ENCODE measurements at places on chromosomes 4 and X. TPM values are rescaled to one million over a fixed set of nuclear protein-coding genes. Genes with fewer than 3 reads are reported as not detected.

Gene SLC10A4
- 7.3 TPM for total RNA-seq

Gene ETDA
- not detected for total RNA-seq

Gene DKK2
- total RNA-seq: not detected

Gene PLXNA3
- total RNA-seq: 17.8 TPM

Gene USO1
- 18.8 TPM for total RNA-seq

Gene SSX1
- not detected for total RNA-seq

Gene PABPC5
- total RNA-seq: not detected

Gene LRCH2
- 0.02 TPM for total RNA-seq

Gene ARMCX1
- 0.48 TPM for total RNA-seq

Gene NKRF
- total RNA-seq: 17.4 TPM

Gene SPP1
- 162 TPM for total RNA-seq

Gene PFKFB1
- not detected for total RNA-seq

Gene XAGE2
- total RNA-seq: not detected

Gene TMEM31
- total RNA-seq: not detected

Gene CLDN34
- not detected for total RNA-seq

Gene APLN
- total RNA-seq: 0.82 TPM

Gene ADAD1
- not detected for total RNA-seq

Gene GPR34
- 0.09 TPM for total RNA-seq

Gene P2RY10
- total RNA-seq: not detected

Gene PAGE2
- total RNA-seq: not detected

Gene CACNA1F
- total RNA-seq: not detected

Gene RENBP
- 0.22 TPM for total RNA-seq

Gene STARD8
- 1.3 TPM for total RNA-seq

Gene SLC9B1
- total RNA-seq: not detected

Gene BEX2
- total RNA-seq: 9.3 TPM

Gene IL9R
- total RNA-seq: 0.22 TPM

Gene MAGED4B
- total RNA-seq: 11.0 TPM

Gene DCLK2
- total RNA-seq: 8.6 TPM

Gene OTUD6A
- total RNA-seq: not detected

Gene CPLX1
- total RNA-seq: 0.61 TPM

Gene CLGN
- 6.6 TPM for total RNA-seq

Measured in A549 treated with Hydrocortisone at 1 μM for 4 hours (cell line).